GM23248 (cell line): ENCODE measurements at places on chromosomes 13 and 19.

GRCh38 chr13:36914648-36915047 is 5.4 kb downstream of the SMAD9 start:
- DNase-seq: no peak

DNA sequence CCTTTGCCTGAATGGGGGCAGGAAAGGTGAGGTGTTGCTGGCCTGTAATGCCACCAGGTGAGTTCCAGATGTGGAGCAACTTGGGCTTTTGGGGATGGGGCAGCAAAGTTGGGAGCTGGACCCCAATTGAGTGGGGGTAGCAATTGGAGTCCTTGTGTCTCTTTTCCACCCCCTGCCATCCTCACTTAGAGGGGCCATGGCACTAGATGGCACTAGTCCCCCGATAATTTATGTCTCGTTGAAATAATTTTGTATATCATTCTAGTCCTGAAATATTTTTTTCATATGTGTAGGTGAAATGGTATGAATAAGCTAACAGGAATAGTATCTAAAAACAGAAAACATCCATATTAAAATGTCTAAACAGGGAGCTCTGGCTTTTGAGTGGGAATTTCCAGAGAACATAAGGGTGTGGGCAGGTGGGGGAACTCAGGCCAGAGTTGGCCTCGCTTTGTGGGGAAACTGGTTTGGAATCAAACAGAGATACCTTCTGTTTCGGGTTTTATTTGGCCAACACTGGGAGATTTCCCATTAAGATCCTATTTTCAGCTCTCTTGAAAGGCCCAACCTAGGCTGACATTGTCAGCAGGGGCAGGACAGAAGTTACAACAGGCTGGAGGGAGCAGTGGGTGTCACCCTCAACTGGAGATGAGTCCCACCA is 3.4 kb downstream of the ZNF576 start:
- DNase-seq: no peak

DNA sequence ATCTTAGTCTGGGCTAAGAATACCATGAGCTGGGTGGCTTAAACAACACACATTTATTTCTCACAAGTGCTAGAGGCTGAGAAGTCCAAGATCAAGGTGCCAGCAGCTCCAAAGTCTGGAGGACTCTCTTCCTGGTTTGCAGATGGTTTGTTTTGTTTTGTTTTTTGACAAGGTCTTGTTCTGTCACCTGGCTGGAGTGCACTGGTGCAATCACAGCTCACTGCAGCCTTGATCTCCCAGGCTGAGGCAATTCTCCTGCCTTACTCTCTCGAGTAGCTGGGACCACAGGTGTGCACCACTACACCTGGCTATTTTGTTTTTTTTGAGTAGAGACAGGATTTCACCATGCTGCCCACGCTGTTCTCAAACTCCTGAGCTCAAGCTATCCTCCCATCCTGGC is 15.5 kb downstream of the APLP1 start:
- DNase-seq: no peak

- DNase-seq: peak; percentile 46
Observed at GRCh38 chr19:15417699-15418098, 1.1 kb downstream of the AKAP8L start.

GRCh38 chr19:47713046-47714021 is at the start of gene EHD2:
TSS of gene EHD2 (plus strand) at chr19:47713422. CDS start at chr19:47716613, 3,191 bp downstream.
- DNase-seq: peak; percentile 89

- DNase-seq: no peak
Observed at GRCh38 chr13:25247360-25247759, 39.9 kb downstream of the MTMR6 start.

- no peak for DNase-seq
Observed at GRCh38 chr13:91609353-91609752, 210.9 kb downstream of the GPC5 start.
